Activated CD8-positive, alpha-beta memory T cell treated with anti-CD3 and anti-CD28 coated beads for 36 hours (primary cell): ENCODE measurements at places on chromosomes 11 and 22. TPM values are rescaled to one million over a fixed set of nuclear protein-coding genes. Genes with fewer than 3 reads are reported as not detected.

ARHGEF17 gene
- 0.02 TPM for total RNA-seq

RBMXL2 gene
- total RNA-seq, result not detected

CRYBB2 gene
- not detected for total RNA-seq

CAPN5 gene
- 1.0 TPM for total RNA-seq

DGCR6L gene
- 40.4 TPM for total RNA-seq

PNPLA3 gene
- 0.42 TPM for total RNA-seq

SLCO2B1 gene
- not detected for total RNA-seq
